ENCODE measurements at places on chromosomes 1 and 21. TPM values are rescaled to one million over a fixed set of nuclear protein-coding genes. Genes with fewer than 3 reads are reported as not detected.

Gene TRIM63
- total RNA-seq, result 2,937 TPM

Gene PCP4L1
- 0.45 TPM for total RNA-seq

Gene FLG2
- total RNA-seq, result not detected

Gene TRIM46
- not detected for total RNA-seq

Gene LCE1E
- not detected for total RNA-seq

Gene NCAM2
- 1.1 TPM for total RNA-seq

Gene GPR3
- total RNA-seq, result 0.42 TPM

Measured in psoas muscle (tissue), 8 donors.